ENCODE measurements at places on chromosomes 5 and 9.

DNA sequence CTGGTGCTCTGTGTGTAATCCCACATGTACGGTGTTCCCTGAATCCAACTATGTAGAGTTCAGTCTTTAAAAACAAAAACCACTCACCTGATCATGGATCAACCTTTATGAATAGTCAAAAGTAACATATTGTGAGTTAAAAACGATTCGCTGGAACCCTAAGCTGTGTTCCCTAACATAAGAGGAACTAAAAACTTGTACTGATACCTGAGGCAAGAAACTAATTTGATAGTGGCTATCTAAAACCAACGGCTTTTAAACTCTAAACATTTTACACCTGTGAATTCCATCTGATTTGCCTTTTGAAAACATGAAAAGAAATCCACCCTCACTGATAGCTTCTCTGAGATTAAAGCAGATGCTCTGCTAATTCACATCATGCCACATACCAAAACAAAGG is 101.5 kb downstream of the DEPDC1B start:
- DNase-seq: no peak

DNA sequence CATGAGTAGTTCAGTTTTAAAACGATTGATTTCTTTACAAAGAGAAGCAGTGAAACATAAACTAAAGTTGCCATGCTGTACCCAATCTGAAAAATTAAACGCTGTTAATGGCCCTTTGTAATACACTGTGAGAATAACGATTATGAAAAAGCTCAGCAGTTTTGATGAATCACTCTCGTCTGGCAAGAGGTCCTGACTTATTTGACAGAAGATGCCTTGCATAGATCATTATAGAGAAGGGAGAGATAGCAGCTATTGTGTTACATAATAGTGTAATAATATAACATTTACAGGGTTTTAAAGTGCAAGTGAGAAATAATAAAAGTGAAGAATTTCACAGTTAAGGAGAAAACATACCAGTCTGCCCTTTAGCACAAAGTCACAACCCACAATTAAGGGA is 361.5 kb upstream of the CDH10 start:
- DNase-seq: no peak

DNA sequence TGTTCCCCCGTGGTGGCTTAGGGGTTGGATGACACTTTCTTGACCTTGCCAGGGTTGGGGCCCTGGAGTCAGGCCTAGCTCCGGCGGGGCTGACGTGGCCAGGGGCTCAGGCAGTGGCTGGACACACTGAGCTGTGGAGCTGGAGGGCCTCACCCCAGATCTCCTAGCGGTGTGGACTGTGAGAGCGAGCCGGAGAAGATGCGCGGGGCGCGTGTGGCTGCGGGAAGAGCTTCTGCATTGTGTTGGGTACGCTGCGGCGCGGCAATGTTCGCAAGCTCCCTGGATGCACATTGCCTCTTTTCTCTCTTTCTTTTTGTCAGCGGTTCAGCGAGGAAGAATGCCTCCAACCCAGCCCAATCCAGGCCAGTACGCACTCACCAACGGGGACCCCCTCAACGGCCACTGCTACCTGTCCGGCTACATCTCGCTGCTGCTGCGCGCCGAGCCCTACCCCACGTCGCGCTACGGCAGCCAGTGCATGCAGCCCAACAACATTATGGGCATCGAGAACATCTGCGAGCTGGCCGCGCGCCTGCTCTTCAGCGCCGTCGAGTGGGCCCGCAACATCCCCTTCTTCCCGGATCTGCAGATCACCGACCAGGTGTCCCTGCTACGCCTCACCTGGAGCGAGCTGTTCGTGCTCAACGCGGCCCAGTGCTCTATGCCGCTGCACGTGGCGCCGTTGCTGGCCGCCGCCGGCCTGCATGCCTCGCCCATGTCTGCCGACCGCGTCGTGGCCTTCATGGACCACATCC is 4.8 kb downstream of the NR2F1 start:
- no peak for DNase-seq

- DNase-seq: no peak
Observed at GRCh38 chr5:132059696-132060500, 557 bp upstream of the IL3 start.

- no peak for DNase-seq
Observed at GRCh38 chr9:137620048-137620405, 1.2 kb downstream of the EHMT1 start.

DNA sequence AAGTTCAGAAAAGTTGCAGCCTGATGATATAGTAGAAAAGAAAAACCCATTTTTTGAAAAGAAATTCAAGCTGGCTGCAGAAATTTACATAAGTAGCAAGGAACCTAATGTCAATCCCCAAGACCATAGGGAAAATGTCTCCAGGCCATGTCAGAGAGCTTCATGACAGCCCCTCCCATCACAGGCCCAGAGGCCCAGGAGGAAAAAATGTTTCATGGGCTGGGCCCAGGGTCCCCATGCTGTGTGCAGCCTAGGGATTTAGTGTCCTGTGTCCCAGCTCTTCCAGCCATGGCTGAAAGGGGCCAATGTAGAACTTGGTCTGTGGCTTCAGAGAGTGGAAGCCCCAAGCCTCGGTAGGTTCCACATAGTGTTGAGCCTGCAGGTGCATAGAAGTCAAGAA is 220.3 kb downstream of the CSNK1G3 start:
- DNase-seq: no peak

GRCh38 chr5:73810429-73810828 is 184.4 kb downstream of the ARHGEF28 start:
- no peak for DNase-seq

DNA sequence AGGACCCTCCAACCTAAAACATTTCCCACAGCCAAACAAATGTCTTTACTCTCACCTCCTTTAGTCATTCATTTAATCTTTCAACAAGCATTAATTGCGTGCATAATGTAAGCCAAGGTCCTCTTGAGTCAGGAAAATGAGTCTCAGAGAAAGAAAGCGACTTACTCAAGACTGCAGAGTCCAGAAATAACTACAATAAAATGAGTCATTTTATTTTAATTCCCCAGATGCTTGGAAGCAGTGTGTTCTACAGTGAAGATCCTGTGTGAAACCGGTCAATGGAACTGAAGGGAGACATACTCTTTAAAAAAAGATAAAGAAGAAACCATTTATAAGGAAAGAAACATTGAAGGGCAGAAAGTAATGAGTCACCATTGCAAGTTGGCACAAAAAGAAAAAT is 513.7 kb downstream of the CDK5RAP2 start:
- DNase-seq: no peak

DNA sequence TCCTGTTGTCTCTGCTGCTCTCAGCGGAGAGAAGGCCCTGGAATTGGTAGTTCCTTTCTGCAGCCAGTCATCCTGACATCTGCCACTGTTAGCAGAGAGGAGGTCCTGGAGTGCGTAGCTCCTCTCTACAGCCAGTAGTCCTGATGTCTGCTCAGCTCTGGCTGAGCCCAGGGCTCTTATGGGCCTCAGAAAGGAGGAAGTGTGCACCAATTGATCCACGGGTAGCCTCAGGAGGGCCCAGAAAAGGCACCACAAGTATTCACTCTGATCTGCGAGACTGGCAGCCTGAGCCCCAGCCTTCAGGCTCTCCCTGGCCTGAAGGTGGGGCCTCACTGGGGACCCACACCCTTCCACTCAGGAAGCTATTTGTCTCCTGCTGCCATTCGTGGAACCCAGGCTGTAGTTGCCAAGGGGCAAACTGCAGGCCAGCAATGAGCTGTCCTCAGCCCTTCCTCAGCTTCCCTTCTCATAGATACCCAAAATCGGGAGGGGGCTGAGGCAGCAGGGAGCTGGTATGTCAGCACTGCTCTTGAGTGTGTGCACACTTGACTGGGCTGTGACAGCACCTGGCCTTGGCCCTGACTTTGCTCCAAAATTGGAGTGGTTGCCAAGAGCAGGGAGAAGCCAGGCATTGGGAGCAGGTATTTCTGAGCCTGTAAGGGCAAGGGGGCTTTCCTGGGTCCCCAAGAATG is 1049.5 kb upstream of the ACO1 start:
- no peak for DNase-seq

- DNase-seq: no peak
Observed at GRCh38 chr5:68648944-68649857, 433.6 kb downstream of the PIK3R1 start.

GRCh38 chr5:124262470-124262869 is 484.0 kb downstream of the ZNF608 start:
- DNase-seq: no peak

DNA sequence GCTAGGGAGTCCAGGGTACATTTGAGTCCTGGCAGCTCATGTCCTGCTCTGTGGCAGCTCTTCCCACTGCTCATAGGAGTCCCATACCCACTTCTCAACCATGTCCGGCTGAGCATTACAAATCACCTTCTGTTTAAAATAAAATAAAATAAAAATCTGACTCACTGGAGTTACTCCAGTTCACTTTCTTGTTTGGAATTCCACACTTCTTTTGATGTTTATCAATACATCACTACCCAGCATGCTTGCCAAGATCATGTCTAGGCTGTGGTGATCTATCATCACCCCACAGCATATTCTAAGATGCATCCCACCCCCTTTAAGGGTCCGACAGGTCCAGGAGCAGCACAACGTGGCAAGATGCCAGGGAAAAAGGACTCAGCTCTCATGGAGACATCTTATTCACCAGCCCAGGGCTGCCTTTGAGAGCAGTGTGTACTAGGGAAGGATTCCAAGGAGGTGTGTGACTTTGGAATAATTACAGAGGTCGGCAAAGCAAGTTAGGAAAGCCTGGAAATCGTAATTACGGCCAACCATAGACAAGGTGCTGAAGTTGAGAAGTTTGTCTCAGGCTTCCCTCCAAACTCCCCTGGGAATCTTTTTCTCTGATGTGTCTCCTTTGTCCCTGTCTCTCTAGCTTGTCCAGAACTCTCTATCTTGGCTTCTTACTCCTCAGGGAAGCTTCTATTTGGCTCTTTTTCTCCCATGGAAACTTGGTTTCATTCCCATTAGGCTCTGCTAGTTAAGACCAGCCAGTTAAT is 111.4 kb upstream of the SLC1A3 start:
- no peak for DNase-seq

DNA sequence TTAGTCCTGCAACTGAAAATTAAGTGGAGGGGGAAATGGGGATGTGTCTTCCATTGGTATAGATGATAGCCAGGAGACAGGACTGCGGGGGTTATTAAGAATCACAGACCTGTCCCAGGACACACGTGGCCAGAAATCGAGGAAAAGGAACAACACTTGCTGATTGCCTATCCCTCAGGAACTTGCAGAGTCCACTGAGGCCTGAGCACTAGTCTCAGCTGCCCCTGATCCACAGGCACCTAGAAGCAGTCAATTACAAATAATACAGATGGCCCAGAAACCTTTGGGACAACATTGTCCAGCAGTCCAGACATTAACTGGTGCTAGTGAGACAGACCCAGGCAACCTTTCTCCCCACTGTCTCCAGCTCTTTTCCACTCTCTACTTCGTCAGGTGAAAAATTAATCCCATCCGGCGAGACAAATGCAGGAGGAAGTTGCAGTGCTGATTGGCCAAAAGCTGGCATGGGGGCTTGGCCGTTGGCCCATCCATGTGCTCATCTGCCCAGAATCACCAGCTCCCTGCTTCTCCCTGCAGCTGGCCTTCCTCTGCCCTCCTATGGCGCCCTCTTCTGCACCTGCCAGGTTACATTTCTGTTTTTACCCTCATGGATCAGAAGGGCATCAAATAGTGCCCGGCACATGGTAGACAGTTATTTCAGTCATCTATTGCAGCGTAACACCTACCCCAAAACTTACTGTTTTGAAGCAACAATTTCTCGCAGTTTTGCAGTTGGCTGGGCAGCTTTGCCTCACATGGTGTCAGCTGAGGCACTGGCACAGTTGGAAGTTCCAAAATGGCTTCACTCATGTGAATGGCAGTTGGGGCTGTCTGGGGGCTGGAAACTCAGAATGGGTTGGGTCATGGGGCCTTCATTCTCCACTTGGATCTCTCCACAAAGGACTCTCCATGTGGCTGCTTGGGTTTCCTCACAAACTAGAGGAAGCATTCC is 3.6 kb upstream of the B4GALT1 start:
- DNase-seq: no peak

DNA sequence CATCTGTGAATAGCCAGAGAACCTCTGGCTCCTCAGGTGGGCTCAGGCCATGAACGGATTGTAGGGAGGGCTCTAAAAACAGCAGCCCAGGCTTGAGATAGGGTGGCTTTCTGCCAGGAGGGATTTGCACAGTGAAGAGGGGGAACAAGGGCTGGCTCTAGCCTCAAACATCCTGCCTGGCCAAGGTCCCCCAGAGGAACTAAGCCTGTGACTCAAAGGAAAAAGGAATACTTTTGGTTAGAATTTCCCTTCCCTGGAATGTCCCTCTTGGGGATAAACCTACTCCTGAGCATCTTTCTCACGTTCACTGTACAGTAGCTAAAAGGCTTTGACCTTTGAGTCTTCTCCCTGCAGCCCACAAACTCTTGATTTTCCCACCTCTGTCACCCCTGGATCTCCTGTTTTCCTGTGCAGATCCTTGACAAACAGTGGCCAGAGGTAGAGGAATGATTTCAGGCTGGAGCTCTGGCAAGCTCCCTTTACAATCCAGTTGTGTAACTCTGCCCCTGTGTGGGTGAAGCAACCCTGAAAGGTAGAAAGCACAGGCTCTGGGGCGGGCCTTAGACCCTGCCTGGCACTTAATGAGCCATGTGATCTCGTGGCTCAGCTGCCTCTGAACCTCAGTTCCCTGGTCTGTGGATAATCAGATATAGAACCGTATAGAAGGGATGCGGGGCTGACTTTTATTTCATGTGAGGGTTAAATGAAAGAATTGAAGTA is 17.4 kb downstream of the SEC61B start:
- no peak for DNase-seq

DNA sequence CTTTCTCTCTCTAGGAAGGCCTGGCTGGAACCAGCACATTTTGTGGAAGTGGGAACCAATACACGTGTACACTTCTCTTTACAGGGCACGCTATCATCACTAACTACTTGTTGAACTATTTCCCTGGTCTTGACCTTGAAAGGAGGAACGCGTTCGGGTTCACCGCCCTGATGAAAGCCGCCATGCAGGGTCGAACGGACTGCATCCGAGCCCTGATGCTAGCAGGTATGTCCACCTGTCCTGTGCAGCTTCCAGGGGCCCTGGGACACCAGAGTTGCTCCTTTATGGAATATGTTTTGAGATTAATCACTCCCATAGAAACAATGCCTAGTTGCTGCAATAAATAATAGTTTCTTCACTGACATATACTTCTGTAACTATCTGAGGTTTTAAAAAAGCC is 74.1 kb downstream of the ANKRD33B start:
- DNase-seq: no peak

GRCh38 chr9:91558879-91559278 is 135.2 kb upstream of the NFIL3 start:
- DNase-seq: no peak

GRCh38 chr5:172164769-172165212 is 23.2 kb downstream of the STK10 start:
- no peak for DNase-seq

All from naive thymus-derived CD8-positive, alpha-beta T cell (primary cell).